ENCODE measurements at places on chromosomes 4 and X.

- no peak for DNase-seq
Observed at GRCh38 chrX:150805736-150806135, 92.7 kb downstream of the CD99L2 start.

- DNase-seq, result no peak
Observed at GRCh38 chrX:10576777-10577447, 43.5 kb downstream of the MID1 start.

- no peak for DNase-seq
Observed at GRCh38 chr4:162787120-162787519, 379.6 kb downstream of the NAF1 start.

DNA sequence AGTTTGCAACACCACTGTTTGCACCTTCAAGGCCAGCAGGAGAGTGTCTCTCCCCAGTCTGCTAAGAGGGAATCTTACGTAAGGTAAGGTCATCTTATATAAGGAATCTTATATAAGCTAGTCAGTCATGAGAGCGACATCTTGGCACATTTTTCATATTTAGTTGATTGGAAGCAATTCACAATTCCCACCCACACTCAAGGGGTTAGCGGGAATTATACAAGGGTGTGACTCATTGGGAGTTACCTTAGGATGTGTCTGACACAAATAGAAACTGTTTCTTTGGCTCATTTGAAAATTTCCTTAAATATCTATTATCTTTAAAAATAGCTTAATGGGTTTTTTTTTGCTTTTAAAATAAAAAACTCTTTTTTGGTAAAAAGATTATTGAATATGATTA, 62.1 kb upstream of the GRPR start:
- peak; percentile 8 for DNase-seq

GRCh38 chr4:124953061-124953460, 240.5 kb upstream of the ANKRD50 start:
- DNase-seq, result peak; percentile 40

Measured in skin of body (tissue), 3 donors.